Activated CD4-positive, alpha-beta memory T cell treated with anti-CD3 and anti-CD28 coated beads for 36 hours (primary cell): ENCODE measurements at places on chromosomes 7 and 10. TPM values are rescaled to one million over a fixed set of nuclear protein-coding genes. Genes with fewer than 3 reads are reported as not detected.

Gene RBM33
- total RNA-seq = 65.3 TPM

Gene PAPOLB
- total RNA-seq = not detected

GRCh38 chr7:74153736-74154135 lies 20.4 kb upstream of the EIF4H start:
- no peaks in the 10 kb centered on the region for H3K36me3 ChIP-seq
- H3K27me3 ChIP-seq = peaks cover 2% of the 10 kb centered on the region
- H3K27ac ChIP-seq = no peak overlapping the region
- no peak overlapping the region for H3K4me3 ChIP-seq

DNA sequence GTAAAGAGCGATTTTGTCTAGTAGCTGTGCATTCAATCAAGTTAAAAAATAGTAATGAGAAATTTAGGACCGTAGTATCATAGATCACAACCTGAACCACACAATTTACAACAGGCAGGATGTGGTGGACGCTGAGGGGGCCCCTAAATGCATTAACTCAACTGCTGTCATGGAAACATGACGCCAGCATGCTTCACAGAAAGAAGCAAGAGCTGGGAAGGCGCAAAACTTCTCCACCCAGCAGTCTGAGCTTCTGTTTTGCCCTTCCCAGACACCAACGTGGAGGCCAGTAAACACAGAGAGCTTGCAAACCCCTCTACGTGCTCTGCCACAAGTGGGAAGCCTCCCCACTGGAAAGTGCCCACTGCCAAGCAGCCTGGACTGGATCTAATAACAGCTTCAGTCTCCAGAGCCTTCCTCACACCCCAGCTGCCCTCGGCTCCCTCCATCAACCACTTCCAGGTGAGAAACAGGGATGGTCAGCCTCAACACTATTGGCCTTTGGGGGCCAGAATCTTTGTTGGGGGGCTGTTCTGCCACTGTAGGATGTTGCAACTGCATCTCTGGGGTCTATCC lies 151.8 kb downstream of the SFMBT2 start:
- H3K4me1 ChIP-seq = peaks cover 60% of the 10 kb centered on the region
- peak; percentile 82 for DNase-seq
- no peak overlapping the region for H3K4me3 ChIP-seq
- no peaks in the 10 kb centered on the region for H3K27me3 ChIP-seq
- peak overlapping the region; percentile 38 for H3K27ac ChIP-seq

Gene GGCT
- 68.0 TPM for total RNA-seq

Gene LRRC18
- not detected for total RNA-seq
